ENCODE measurements at places on chromosomes 11 and 22.
A peak's percentile ranks its signal among the peaks of the same experiment; 100 is the strongest.

- no peak for DNase-seq
These were observed 10.7 kb downstream of the IL2RB start for GRCh38 chr22:37138849-37139561.

DNA sequence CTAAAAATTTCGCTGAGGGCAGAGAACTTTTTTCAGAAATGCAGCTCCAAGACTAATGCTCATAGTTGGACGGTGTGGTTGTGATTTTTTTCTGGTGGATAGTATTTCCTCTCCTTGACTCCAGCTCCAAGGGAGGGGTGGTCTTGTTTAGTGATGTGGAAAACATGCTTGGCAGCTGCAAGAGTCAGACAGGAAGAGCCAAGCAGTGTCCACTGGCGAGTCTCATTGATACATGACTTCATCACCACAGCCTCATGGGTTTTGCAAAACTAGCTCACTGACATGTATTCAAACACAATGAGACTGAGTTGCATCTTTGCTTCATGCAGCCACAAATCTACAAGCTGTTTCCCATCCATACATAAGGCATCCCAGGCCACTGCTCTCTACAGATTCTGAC, 7.3 kb upstream of the KCNJ1 start:
- no peak for DNase-seq

- no peak for DNase-seq
These were observed 32.6 kb downstream of the KREMEN1 start for GRCh38 chr22:29105468-29105867.

DNA sequence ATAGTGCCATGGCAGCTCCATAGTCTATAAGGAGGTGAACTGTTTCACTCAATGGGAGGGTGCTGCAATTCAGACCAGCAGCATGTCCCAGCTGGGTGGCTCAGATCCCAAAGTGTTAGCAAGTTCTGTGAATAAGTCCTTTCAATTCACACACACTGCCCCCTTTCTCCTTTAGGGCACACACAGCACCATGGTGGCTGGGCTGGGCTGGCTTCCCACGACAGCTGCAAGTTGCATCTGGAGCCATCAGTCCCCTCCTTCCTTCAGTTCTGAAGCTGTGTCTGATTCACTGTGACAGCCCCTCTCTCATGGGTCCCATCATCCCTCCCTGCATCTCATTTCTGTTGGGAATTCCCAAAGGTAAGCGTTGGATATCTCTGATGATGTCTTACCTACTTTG, 324.1 kb upstream of the NCAM1 start:
- DNase-seq: no peak

GRCh38 chr11:33645686-33646085, 54.9 kb downstream of the C11orf91 start:
- DNase-seq: no peak

- DNase-seq: no peak
These were observed 49.7 kb upstream of the TTLL12 start for GRCh38 chr22:43236411-43237166.

DNA sequence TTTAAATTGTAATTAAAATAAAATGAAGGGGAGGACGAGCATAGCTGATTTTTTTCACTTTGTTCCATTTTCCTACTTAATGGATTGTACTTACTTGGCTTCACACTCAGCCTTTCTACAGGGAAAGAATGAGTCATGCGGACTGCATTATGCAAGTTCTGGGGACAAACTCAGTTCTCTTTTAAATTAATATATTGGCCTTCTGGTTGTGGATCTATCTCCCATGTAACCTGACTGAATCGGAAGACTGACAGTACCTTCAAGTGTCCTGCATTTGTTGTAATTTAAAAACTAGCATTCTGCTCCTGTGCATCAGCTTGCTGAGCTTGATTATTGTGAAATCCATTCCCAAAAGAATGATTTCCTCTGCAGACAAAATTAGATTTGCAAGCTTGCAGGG, 12.2 kb downstream of the OR8D1 start:
- no peak for DNase-seq

GRCh38 chr11:39668640-39669039, 1790.8 kb downstream of the LRRC4C start:
- no peak for DNase-seq

DNA sequence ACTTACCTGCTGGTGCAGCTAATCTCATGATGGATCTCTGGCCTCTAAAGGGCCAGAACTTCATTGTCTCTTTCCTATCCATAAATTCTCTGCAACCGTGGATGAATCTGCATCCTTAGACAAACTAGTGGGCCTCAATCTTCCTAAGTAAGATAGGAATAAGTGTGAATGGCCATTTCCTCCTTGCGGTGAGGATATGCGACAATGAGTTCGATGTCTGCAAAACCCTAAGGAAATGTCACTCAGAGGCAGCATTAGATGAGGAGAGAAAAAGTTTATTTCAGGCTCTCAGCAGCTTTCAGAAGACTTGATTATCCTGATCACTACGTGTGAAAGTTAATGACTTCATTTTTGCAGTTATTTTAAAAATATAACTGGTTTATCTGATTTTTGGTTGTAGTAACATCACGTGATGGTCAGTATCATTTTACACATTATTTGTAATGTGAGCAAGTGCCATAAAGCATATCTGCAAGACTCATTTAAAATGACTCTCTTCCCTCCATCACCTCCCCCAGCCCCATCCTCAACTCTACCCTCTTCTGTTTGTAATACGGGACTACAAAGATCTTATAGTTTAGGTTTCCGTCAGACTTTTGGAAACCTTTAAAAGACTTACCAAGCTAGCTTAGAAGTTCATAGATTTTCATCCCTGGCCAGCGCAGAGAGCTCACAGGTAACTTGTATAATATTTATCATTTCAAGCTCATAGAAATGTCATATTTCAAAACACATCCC, 10.2 kb downstream of the GRAP2 start:
- no peak for DNase-seq

GRCh38 chr11:4682623-4683419, 14.8 kb downstream of the OR51E2 start:
- DNase-seq: no peak

GRCh38 chr11:70802185-70802584, 403.9 kb downstream of the CTTN start:
- no peak for DNase-seq

GRCh38 chr22:24370401-24370800, 57.0 kb upstream of the ADORA2A start:
- DNase-seq: no peak

GRCh38 chr11:73325036-73325981, 17.2 kb downstream of the ARHGEF17 start:
- no peak for DNase-seq

DNA sequence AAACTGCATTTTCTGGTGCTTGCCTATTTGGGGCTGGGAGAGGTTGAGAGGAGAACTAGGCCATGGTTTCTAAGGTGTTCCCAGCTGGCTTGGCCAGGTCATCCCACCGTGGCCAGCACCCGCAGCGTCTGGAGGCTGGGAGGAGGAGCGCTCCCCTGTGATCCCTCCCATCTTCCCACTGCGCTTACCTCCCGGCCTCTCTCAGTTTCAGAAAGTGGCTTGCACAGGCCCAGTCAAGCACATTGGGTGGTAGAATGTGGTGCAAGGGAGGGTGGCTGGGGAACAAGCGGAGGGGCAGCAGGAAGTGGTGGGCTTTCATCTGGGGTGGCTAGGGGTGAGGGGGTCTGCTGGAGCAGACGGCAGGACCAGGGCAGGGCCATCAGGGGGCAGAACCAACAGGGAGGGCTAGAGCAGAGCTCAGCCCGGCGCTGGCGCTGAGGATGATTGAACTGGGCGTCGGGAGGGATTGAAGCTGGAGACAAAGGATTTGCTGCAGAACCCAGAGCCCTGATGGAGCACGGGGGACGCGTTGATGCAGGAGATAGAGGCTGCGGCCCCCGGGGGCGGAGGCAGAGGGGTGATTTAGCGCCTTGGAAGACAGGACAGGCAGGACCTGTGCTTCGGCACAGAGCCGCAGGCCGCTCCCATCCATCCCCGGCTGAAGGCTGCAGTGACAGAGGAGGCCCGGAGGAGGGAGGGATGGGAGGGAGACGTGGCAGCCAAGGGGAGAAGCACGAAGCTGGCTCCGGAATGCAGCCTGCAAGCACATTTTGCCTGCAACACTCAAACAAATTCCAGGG, 76.0 kb downstream of the TRIM29 start:
- no peak for DNase-seq

GRCh38 chr11:8056810-8057463, 24.1 kb upstream of the TUB start:
- DNase-seq: no peak

DNA sequence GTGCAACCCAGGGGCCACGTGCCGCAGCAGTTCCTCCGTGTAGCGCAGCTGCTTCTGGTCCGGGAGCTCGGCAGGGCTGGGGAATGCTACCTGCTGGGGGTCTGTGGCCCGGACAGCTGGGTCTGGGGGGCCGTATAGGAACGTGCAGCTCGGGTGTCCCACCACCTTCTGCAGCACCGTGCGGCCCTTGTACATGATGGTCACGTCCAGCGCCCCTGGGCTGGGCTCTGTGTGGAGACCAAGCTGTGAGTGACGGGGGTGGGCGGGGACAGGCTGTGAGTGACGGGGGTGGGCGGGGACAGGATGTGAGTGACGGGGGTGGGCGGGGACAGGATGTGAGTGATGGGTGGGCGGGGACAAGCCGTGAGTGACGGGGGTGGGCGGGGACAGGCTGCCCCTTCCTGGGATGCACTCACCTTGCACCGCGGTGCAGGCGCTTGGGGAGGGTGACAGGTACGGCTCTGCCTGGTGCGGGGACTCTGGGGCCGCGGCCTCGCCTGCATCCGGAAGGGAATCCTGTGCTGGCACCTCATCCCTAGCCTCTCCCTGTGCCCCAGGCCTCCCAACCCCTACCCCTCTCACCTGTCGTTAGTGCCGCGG, 2.3 kb downstream of the IRF7 start:
- peak; percentile 88 for DNase-seq

DNA sequence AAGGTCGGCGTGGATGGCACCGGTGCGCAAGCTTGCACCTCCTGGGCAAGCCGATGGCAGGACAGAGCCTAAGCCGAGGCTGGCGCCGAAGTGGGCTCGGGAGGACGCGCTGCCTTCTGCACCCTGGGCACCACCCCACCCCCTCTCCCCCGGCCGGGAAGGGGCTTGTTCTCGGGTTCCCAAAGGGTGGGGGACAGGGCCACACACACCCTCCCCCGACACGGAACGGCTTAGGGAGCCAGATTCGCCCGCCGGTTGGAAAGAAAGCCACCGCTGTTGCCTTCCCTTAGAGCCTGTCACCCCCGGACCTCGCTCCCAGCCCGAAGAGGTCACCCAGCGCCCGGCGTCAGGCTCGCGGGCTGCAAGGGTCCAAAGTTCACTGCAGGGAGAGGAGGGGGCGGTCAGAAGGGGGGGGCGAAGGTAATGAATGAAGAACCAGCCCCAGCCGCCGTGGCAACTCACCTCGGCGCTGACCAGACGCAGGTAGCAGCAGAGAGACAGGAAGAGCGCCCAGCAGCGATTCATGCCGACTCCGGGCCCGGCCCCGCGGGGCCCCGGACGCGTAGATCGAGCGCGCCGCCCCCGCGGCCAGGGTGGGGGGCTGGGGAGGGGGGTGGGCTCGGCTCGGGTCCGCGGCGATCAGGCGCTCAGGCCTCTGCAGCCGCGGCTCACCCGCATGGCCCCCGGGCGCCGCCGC, 1.2 kb downstream of the PDGFB start:
- DNase-seq: no peak

DNA sequence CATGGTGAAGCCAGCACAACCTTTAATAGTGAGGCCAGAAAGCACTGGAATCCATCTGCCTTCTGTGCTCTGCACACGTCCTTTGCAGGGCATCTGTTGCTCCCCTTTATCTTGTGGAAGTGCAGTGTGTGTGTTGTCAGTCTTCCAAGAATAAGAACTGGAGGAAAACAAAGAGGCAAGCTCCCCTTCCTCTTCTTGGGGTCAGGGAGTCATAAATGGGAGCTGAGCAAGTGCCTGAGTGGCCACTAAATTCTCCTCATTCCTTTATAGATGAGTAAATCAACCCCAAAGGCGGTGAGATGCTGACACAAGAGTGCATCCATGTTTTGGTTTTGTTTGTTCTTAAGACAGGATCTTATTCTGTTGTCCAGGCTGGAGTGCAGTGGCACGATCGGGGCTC, 38.3 kb downstream of the WT1 start:
- DNase-seq: no peak

DNA sequence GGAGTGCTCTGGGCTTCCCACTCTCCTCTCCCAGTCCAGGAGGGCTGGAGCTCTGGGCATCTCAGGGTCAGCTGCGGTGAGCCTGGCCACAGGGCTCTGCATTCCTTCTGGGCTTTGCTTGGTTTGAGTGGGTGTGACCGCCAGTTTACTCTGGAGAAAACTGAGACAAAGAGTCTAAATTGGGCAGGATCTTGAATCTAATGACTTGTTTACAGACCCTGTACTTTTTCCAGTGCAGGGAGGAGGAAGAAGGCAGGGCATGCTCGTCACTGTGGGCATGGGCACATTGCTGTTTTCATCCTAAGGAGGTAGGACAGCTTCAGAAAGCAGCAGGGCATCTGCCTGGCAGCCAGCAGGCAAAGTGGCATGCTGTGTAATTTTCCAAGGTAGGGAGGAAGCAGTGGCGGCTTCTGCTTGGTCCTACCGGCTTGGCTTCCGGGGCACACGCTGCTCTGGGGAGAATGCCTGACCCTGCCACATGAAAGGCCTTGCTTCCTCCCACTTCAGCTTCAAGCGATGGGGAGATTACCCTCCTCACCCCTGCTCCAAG, 22.9 kb downstream of the FLI1 start:
- peak; percentile 88 for DNase-seq

DNA sequence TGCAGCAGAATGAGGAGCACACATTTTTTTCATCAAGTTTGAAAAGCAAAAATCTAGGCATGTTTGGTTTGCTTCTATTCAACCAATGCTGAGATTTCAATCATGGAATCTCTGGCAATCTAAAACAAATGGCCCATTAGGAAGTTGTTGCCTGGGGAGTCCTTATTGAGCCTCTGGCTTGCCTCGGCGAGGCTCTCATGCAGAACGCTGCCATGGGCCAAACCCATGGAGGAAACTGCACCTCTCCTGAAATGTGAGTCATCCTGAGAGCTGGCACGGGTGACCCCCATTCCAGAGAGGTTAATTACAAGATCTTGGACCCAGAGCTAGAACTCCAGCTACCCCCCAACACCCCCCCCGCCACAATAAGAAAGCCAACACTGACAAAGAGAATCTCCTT, 80.7 kb downstream of the MN1 start:
- no peak for DNase-seq

GRCh38 chr11:59040607-59041006, 45.5 kb upstream of the GLYATL1B start:
- no peak for DNase-seq

DNA sequence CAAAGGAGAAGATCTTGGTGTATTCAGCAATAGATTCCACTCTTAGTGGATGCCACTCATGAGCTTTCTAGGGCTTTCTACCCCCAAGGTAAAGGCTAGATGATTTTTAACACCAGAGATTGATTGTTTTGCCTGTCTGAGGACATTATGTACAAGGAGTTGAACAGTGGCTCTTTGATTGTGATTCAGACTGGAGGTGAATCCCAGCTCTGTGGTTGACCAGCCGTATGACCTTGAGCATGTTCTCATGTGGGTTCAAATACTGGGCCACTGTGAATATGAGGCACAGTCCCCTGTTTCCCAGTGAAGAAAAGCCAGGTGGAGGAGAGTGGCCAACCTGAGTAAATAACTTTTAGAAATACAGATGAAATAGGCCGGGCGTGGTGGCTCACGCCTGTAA, 24.0 kb upstream of the PARVB start:
- no peak for DNase-seq

- peak; percentile 49 for DNase-seq
These were observed 898 bp downstream of the ZNF215 start for GRCh38 chr11:6927030-6927617.

- no peak for DNase-seq
These were observed 1108.7 kb downstream of the BRD1 start for GRCh38 chr22:48718818-48719500.

GRCh38 chr22:38267086-38267485, 5.7 kb downstream of the TMEM184B start:
- DNase-seq: peak; percentile 90

Measured in activated CD4-positive, alpha-beta T cell treated with anti-CD3 and anti-CD28 coated beads, Interleukin-2, amount 10 ng/mL, durations not matched to agents 24 days and 14 days (primary cell).